NCI-H1694 (cell line): ENCODE measurements at places on chromosomes 1 and 21.
A peak's percentile ranks its signal among the peaks of the same experiment; 100 is the strongest.

DNA sequence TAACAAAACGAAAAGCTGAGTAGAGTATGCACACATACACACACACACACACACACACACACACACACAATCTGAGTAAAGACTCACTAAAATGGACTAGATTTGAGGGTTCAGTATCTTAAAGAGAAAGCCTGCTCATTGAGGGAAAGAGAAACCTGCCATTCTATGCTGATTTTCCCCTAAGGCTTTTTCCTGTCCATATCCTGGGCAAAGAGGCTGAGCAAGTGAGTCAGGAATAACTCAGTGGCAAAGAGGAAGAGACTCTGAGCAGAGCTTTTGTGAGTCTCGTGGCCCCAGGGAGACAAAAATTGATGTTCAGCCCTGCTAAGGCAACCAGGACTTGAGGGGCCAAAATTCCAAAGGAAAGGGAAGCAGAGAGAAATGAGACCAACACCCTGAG lies 37.3 kb upstream of the RUNX1 start:
- DNase-seq, result no peak

DNA sequence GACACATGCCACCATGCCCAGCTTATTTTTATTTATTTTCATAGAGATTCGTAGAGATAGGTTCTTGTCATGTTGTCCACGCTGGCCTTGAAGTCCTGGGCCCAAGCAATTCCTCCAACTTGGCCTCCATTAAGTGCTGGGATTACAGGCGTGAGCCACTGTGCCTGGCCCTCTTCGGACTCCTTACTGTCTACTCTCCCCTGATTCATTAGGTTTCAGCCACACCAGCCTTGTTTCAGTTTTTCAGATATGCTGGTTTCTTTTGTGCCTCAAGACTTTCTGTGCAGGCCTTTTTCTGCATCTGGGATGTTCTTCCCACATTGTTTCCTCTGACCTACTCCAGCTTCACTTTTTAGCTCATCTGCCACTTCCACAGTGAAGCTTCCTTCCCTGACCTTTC lies 85.4 kb downstream of the CACNA1E start:
- DNase-seq, result no peak

GRCh38 chr1:27668808-27669723 lies 2.9 kb downstream of the IFI6 start:
- peak; percentile 26 for DNase-seq

- peak; percentile 42 for DNase-seq
Measured at GRCh38 chr1:104648269-104648691, 898.6 kb downstream of the AMY1C start.

- peak; percentile 100 for DNase-seq
Measured at GRCh38 chr1:230868736-230869385, 540 bp upstream of the C1orf198 start.

DNA sequence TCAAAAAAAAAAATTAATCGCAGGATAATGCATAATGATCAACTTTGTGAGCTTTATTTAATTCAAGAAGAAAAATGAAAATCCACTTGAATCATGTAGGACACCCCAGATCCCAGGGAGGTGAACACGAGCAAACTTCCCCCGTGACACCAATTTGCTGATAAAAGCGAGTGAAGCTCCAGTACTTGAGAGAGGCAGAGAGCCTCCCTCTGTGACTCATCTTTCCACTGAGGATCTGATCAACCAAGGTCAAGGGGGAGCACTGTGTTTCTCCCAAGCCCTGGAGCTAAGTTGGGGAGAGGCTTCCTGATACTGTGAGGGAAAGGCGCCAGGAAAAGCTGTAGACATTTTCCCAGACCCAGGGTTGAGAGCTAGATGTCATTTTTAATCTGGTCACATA lies 160.9 kb downstream of the SLC44A5 start:
- no peak for DNase-seq

- no peak for DNase-seq
Measured at GRCh38 chr21:42164064-42164789, 54.7 kb upstream of the ABCG1 start.

DNA sequence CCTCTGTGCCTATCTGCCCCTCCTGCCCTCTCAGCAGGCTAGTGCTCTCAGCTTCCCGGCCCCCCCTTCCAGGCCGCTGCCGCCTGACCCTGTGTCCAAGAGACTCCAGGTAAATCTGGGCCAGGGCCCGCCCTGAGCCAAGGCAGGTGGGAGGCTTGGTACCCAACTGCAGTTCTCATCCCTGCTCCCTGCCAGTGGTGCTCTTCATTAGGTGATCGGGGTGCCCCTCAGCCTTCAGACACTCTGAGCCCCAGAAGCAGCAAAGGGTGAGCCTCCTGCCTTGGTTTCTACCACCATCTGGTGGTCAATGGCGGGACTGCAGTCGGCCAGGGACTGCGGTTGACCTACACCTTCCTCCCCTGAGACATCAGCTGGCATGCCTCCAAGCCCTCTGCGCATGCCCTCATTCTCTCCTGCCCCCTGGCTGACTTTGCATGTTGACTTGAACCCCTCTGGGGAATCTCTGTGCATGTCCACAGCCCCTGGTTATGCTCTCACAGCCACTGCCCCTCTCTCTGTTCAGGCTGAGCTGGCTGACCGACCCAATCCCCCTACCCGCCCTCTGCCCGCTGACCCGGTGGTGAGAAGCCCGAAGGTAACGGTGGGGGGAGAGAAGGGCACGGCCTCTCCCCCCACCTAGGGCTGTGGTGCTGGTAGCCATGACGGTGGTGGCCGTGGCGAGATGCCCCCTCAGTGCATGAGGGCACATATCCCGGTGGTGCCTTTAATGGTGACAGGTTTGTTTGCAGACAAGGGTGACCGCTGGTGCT lies 2.0 kb upstream of the EFNA4 start:
- DNase-seq, result peak; percentile 99

DNA sequence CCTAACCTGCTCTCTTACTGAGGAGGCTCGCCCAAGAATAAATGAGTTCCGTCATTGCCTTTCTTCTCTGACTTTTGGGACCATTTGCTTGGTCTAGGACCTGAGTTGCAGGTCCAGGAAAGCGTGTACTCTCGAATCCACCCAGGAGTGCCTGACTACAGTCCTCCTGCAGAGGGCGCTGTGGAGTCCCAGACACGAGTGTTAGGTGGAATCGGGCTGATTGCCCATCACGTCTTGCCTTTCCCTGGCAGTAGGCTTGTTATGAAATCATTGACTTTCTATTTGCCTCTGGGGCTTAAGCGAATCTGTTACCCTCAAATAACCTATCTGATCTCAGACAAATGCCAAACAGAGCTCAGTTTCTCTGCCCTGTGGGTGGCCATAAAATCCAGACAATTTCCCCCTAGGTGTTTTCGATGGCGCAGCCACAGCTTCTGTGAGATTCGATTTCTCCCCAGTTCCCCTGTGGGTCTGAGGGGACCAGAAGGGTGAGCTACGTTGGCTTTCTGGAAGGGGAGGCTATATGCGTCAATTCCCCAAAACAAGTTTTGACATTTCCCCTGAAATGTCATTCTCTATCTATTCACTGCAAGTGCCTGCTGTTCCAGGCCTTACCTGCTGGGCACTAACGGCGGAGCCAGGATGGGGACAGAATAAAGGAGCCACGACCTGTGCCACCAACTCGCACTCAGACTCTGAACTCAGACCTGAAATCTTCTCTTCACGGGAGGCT lies at the start of gene IL20:
TSS of gene IL20 (plus strand) at position 685 of the 733 bp plus-strand sequence. CDS start 230 bp downstream, outside the sequence.
- peak; percentile 82 for DNase-seq

GRCh38 chr21:23664193-23664694 lies 1943.0 kb downstream of the MRPL39 start:
- no peak for DNase-seq

GRCh38 chr1:33032126-33032869 lies 4.4 kb downstream of the AK2 start:
- DNase-seq, result no peak

- DNase-seq, result no peak
Measured at GRCh38 chr1:20840731-20841130, 53.6 kb upstream of the HP1BP3 start.

- DNase-seq, result peak; percentile 59
Measured at GRCh38 chr1:53048960-53049573, 12.9 kb upstream of the PODN start.

DNA sequence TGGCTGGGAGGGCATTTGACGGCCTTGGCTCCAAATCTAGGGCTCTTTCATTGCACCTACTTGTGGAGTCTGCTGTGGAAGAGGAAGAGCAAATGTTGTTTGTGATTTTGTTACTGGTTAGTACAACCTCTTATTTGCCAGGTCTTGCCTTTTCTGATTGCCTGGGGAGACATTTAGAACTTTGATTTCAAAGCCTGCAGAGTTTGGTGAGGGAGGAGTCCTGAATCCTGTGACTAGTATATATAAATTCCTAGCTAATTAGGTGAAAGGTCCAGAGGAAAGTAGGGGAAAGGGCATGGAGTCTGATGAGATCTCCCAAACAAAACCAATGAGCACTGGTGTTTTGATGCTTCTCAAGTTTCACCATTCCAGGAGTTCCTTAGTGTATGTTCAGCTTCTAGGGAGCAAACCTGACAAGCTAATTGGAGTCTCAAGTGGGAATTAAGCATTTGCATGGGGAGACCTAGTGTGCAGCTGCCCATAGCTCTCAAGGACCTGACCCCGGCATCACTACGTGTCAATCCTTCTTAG lies 5.1 kb upstream of the HMGCS2 start:
- no peak for DNase-seq

DNA sequence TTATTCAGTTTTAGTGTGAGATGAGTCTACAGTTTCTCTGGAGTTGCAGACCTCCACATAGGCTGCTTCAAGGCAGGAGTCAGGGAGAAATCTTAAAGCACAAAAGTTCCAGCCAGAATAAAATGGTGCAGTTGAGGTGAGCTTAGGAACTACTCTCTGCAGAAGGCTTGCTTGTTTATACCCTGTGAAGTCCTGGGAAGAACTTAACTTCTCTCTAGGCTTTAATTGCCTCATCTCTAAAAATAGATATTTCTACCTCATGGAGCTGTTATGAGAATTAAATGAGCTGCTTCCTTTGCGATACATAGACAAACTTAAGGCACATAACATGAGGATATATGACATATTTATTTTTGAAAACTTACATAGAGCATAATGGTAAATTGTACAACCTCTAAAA lies 286.2 kb downstream of the GPATCH2 start:
- DNase-seq, result no peak

- DNase-seq, result no peak
Measured at GRCh38 chr1:97608272-97608671, 312.6 kb downstream of the DPYD start.

- no peak for DNase-seq
Measured at GRCh38 chr1:63892632-63893395, 119.0 kb downstream of the ROR1 start.
